Mammary microvascular endothelial cell (primary cell): ENCODE measurements at places on chromosomes 3 and 15. TPM values are rescaled to one million over a fixed set of nuclear protein-coding genes. Genes with fewer than 3 reads are reported as not detected.

SLC15A2 gene
- total RNA-seq: 0.10 TPM in 1 of 2 replicates, not detected in the other

ROBO1 gene
- total RNA-seq: 2.6 and 4.1 TPM in 2 replicates

SLC27A2 gene
- total RNA-seq: 0.34 and 1.2 TPM in 2 replicates

PIF1 gene
- total RNA-seq: 15.1 and 16.0 TPM in 2 replicates

GPR62 gene
- 0.20 TPM in 1 of 2 replicates, not detected in the other for total RNA-seq

MUC20 gene
- total RNA-seq: not detected in 2 replicates

P2RY14 gene
- not detected in 2 replicates for total RNA-seq

GOLGA8Q gene
- total RNA-seq: not detected in 2 replicates

CAV3 gene
- not detected in 2 replicates for total RNA-seq

HIGD2B gene
- total RNA-seq: not detected in 2 replicates

PCLAF gene
- total RNA-seq: 42.4 and 50.4 TPM in 2 replicates

CAND2 gene
- total RNA-seq: 2.2 and 2.4 TPM in 2 replicates

SMAD6 gene
- total RNA-seq: 24.8 and 25.6 TPM in 2 replicates

PARL gene
- total RNA-seq: 33.5 and 38.8 TPM in 2 replicates
